ENCODE measurements at places on chromosomes 4 and X. TPM values are rescaled to one million over a fixed set of nuclear protein-coding genes. Genes with fewer than 3 reads are reported as not detected.
A peak's percentile ranks its signal among the peaks of the same experiment; 100 is the strongest.

HMGN5 gene
- polyA plus RNA-seq: 34.9 TPM

TRIM60 gene
- not detected for polyA plus RNA-seq

ESX1 gene
- not detected for polyA plus RNA-seq

TEC gene
- polyA plus RNA-seq: 1.6 TPM

S100P gene
- 1.6 TPM for polyA plus RNA-seq

HPSE gene
- 1.2 TPM for polyA plus RNA-seq

DNA sequence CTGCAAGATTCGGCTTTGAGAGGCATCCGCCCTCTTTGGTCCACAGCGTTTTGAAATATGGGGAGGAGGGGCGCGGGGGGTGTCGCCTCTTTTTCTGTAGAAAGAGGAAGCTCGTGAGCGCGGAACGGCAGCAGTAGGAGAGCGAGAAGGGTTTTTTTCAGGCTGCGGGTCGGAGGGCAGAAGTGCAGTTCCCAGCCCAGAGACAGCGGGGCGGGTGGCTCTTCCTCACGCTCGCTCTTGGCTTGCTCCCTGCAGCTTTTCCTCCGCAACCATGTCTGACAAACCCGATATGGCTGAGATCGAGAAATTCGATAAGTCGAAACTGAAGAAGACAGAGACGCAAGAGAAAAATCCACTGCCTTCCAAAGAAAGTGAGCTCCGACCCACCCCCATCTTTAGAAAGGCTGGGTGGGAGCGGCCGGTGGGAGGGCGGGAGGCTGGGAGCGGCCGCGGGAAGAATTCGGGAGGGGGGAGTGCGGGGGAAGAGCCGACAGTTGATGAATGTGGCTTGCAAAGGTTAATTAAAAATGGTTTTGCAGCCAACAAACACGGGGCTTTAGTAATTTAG is 1.2 kb downstream of the TMSB4X start:
- no peak for DNase-seq

DNA sequence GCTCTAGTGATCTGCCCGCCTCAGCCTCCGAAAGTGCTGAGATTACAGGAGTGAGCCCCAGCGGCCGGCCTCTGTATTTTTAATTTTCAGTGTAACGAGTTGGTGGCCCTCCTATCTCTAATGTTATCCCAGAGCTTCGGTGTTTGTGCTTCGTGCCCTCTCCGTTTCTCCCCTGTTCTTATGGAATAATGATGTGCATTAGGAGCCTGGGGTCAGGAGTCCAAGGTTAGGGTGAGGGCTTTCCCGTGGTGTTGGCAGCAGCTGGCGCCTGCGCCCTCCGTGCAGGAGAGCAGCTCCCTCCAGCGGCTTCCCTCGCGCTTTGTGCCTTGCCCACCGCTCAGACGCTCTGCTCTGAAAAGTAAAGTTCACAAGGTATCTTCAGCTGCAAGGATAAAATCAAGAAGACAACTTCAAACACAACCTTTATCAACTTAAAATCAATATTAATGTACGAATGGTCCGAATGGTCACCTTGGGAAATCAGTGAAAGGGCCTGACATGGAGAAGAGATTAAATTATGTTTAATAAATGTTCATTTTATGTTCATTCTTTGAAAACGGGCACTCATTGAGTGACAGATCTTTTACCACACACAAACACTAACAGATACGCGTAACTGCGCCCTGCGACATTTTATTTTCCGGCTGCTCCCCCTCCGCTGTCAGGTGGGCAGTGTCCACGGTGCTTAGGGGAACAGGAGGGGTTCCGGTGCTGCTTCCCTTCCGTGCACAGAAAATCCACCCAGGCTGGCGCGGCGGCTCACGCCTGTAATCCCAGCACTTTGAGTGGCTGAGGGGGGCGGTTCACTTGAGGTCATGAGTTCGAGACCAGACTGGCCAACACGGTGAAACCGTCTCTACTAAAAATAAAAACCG is 62.4 kb downstream of the TRAPPC11 start:
- peak; percentile 40 for DNase-seq

GRCh38 chrX:13816643-13817627 is at the start of gene GPM6B:
Gene GPM6B (minus strand): TSS chrX:13817093. CDS start chrX:13816904, 189 bp downstream.
- DNase-seq: no peak

DNA sequence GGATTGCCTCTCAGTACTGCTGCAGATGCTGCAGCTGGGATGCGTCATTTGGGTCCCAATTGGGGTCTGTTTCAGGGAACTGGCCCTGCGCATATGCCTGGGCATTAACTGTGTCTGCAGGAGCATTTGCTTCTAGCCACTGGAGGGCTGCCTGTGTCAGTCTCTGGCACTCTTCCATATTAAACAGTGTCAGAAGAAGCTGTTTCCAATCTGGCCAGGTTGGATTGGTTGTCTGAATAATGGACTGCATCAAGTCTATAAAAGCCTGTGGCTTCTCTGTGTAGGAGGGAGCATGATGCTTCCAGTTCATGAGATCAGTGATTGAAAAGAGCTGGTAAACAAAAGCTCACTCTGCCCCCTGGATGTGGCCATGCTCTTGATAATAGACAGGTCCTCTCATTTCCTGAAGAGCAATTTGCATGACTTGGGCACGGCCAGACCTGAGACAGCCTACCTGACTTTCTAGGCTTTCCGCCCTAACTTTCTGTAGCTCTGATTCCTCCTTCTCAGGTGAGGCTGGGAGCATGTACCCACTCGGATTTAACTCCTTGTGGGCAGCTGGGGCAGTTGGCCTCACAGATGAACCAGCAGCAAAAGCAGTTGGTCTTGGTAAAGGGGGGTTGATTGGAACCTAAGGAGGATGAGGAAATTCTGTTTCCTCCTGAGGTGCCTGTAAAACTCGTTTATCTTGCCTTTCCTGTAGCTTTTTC is 29.2 kb downstream of the SULT1E1 start:
- DNase-seq: no peak

GRCh38 chr4:156230176-156230575 is 276.5 kb upstream of the CTSO start:
- DNase-seq: no peak

DNA sequence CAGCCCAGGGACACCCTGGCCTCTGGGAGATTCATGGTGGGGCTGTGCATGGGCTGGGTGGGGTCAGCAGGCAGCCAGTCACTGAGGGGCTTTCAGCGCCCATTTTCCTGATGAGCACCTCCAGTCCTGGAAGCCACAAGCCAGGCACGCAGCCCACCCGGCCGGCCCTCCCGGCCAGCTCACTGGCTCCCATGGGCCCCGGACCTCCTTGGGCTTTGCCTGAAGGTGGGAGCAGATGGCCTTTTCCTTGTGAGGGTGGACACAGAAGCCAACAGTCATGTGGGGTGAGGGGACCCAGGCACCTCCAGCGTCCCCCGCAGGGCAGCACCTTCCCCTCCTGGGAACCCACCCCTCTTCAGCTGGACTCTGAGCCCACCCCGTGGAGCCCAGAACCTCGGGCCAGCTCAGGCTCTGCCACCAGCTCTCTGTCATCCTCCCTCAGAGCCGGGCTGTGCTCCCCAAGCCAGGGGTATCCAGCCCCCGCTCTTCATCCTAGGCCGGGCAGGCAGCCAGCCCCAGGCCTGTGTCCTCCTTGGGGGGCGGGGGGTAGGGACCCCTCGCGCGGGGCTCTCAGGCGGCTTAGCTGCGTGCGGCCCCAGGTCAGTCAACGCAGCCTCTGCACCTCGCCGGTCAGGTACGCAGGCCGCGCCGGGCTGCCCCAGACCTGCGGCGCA is 798 bp upstream of the FGFR3 start:
- DNase-seq: no peak

DNA sequence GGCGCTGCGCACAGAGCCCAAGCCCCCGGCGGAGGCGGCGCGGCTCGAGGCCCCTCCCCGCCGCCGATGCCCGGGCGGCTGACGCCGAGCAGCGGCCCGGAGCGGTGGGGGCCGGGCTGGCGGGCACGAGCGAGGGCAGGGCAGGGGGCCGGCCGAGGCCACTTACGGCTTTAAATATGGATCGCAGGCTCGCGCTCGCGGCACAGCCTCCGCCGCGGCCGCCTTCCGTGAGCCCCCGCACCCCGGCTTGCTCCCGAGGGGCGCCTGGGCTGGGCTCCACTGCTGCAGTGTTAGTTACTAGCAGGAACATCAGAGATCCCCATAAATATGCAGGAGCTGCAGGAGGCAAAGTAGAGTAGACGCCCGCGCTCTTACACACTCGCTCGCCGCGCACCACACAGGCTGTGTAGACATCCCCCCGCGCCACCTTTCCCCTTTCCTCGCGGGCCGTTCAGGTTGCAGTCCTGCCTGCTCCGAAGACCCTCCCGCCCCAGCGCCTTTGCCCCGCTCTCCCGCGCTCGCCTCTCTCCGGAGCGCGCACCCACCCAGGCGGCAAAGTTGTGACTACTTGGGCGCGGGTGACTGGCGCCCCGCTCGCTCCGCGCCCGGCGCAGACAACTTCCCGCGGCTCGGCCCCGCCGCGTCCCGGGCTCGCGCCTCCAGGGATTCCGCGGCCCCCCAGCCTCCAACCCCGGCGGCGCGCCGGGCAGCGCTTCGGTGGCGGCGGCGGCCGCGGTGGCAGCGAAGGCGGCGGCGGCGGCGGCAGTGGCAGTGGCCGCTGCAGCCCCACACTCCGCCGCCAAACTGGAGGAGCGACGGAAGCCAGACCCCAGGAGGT is 152.0 kb upstream of the SLC4A4 start:
- DNase-seq: peak; percentile 53

DNA sequence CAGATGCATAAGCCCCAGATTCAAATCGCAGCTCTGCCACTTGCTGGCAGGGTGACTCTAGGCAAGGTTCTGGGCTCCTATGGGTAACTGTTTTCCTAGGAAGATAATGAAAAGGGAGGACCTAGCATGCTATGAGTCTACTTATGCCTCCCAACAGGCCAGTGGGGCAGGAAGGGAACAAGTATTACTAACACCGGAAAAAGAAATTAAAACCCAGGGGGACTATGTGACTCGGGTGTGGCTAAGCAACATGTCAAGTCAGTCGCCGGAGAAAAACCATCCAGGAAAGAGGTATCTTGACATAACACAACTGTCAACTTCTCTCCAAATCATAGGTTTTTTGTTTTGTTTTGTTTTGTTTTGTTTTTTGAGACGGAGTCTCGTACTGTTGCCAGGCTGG is 45.5 kb upstream of the RBPJ start:
- DNase-seq: no peak

DNA sequence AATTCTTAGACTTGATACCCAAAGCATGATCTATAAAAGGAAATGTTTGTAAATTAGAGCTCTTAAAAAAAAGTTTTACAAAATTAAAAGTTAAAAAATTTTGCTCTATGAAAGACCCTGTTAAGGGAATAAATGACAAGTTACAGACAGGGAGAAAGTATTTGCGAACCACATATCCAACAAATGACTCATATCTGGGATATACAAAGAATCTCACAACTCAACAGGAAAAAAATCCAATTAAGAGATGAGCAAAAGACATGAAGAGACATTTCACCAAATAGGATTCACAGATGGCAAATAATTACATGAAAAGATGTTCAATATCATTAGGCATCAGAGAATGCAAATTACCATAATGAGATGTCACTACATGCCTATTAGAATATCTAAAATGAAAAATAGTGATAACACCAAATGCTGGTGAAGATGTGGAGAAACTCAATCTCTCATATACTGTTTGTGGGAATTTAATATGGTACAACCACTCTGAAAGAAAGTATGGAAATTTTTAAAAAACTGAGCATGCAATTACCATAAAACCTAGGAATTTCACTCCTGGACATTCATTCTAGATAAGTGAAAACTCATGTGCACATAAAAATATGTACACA is 100.8 kb upstream of the EOLA2 start:
- DNase-seq: no peak

- DNase-seq: peak; percentile 57
Observed at GRCh38 chr4:65670331-65671031, at the start of gene EPHA5. Gene EPHA5 (minus strand): TSS chr4:65670489. CDS start chr4:65669742, 747 bp downstream.

DNA sequence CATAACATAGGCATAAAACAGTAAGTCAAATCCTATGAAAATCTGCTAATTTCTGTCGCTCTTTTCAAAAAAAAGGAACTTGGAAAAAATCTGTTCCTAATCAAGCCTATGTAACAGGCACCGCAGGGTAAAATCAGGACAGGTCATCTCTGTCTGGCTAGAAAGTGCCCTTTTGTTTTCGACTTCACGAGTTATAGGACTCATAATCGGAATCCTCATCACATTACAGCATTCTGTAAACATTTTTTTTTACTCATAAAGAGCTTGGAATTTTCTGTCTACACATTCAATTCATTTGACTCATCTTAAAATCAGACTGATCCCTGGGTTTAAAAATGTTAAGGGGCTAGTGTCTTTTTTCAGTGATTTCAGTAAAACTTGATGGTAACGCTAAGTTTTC is 181.7 kb upstream of the TBC1D9 start:
- DNase-seq: no peak

GRCh38 chr4:88736264-88736663 is 38.6 kb upstream of the NAP1L5 start:
- DNase-seq: no peak

- DNase-seq: no peak
Observed at GRCh38 chrX:39507617-39508299, 590.0 kb downstream of the BCOR start.

GRCh38 chr4:105714071-105714521 is 5.5 kb downstream of the GSTCD start:
- no peak for DNase-seq

GRCh38 chr4:122733787-122734120 is 1.2 kb downstream of the BBS12 start:
- DNase-seq: no peak

All from left renal pelvis (tissue), 4 donors.